ENCODE measurements at places on chromosomes 3 and 15.

- no peak for DNase-seq
These were observed 30.6 kb upstream of the GPR160 start for GRCh38 chr3:170007031-170007663.

DNA sequence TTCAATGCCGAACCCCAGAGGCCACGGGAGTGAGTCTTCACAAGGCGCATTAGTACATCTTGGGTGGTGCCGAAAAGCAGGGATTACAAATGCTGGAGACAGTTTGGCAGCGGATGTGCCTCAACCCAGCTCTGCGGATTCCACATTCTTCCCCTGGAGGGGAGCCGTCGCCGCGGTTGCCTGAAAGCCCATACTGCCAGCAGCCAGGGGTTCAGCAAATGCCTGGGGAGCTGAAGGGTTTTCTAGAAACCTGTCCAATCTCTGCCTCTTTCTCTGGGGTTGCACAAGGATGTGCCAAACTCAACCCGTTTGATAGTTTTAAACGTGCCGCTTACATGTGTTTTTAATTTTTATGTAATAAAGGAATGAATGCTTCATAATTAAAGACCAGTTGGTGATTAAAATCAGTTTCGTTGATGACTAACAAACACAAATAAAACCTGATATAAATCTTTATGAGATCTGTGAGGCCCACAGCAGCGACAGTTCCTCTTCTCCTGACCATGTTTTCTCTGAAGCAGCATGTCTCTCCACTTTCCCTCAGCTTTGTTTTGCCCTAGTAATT lies 74.6 kb upstream of the LEKR1 start:
- DNase-seq: peak; percentile 32

DNA sequence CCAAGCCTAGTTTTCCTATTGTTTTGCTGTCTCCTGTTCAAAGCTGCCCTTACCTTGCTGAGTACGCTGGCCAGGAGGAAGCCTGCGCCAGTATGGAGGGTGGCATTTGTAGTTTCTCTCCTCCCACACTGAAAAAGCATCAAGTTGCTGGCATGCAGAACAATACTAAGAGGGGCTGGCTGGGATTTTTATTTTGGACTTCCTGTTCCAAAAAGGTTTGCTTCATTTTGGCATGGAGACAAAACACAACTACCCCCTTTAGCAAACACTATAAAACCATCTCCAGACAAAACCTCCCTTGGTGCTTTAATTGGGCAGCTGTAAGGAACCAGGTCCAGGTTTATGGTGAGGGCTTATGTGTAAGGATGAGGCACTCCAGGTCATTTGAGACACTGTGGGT lies 457.6 kb downstream of the PDCD6IP start:
- DNase-seq: no peak

DNA sequence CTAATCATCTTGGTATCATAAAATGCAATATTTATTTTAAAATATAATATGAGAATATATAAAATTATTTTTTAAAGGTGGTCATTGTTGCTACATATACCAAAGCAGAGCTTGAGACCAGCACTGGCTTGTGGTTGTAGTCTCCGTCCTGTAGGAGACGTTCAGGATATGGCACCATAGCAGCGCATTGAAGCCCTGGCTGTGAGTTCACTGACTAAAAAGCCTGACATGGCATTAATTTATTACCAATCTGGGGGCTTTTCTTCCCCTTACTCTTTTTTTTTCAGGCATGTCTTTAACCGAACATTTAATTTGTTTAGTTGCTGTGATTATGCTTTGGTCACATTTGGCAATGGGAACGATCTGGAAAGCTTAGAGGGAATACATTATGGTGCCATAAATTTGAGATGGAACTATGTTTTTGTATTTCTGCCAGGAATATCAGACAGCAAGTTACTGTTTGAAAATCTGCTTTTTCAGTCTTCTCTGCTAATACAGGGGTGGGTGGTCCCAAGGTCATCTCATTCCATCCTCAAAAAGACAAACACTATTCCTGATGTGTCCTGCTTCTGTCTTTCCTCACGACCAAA lies 108.5 kb downstream of the ZIC4 start:
- no peak for DNase-seq

All from hippocampal formation (tissue), 2 donors.